ENCODE measurements at places on chromosomes 3 and 15. TPM values are rescaled to one million over a fixed set of nuclear protein-coding genes. Genes with fewer than 3 reads are reported as not detected.

DNA sequence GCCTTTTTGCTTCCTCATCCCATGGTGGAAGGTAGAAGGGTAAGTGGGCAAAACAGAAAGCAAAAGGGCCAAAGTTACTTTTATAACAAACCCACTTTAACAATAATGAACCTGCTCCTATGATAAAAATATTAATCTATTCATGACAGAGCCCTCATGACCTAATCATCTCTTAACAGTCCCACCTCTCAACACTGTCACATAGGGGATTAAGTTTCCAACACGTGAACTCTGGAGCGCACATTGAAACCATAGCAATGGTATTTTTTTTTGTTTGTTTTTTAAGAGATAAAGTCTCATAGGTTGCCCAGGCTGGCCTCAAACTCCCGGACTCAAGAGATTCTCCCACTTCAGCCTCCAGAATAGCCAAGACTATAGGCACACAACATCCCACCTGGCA is 30.7 kb downstream of the KATNBL1 start:
- H3K36me3 ChIP-seq: no peaks in the 10 kb centered on the region
- H3K4me3 ChIP-seq: no peak overlapping the region
- H3K27ac ChIP-seq: no peak overlapping the region
- H3K27me3 ChIP-seq: no peaks in the 10 kb centered on the region

DNA sequence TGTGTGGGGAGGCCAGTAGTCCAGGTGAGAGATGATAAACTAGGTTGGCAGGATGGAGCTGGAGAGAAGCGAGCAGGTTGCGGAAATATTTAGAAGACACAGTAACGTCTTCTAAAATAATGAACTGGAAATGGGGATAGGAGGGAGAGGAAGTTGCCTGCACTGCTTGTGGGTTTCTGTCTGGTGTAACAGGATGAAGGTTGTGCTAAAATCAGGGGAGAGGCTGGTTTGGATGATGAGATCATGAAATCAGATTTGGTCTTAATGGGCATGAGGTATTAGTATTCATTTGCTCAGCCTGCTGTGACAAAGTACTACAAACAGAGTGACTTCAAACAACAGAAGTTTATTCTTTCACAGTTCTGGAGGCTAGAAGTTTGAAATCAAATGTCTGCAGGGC is 32.1 kb upstream of the TNFAIP8L3 start:
- no peaks in the 10 kb centered on the region for H3K4me1 ChIP-seq
- no peaks in the 10 kb centered on the region for H3K27me3 ChIP-seq
- no peak overlapping the region for H3K4me3 ChIP-seq
- H3K27ac ChIP-seq: no peak overlapping the region
- H3K36me3 ChIP-seq: no peaks in the 10 kb centered on the region
- no peak for DNase-seq

Gene SSUH2
- 1.1 TPM for total RNA-seq

GRCh38 chr15:55267401-55268175 is 22.0 kb downstream of the RAB27A start:
- H3K4me1 ChIP-seq: no peaks in the 10 kb centered on the region
- no peak overlapping the region for H3K27ac ChIP-seq
- H3K36me3 ChIP-seq: no peaks in the 10 kb centered on the region
- peak; percentile 25 for DNase-seq
- no peaks in the 10 kb centered on the region for H3K27me3 ChIP-seq

DNA sequence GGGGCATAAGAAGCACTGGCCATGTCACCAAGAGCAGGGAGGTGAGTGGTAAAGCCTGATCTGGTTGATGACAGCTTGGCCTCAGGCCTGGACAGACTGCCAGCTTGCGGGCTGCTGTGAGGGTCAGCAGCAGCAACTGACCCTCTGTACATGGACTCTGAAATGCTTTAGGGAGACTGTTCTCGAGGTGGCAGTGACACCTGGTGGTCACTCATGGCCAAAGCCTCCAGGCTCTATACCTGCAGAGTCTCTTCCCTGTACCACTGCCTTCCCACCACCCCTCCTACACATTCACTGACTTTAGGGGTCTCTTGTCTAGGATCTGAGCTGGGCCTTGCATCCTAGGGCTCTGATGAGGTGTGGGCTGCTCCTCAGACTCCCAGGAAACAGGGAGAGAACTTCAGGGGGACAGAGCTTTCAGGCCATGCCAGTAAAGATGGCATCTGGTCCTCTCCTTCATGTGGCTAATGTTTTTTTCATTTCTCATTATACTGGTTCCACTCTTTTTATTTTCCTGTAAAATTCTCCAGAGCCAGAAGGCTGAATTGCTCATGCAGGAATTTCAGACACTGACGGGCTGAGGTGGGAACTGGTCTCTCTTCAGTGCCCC is 17.2 kb upstream of the TIMP4 start:
- no peak overlapping the region for H3K27ac ChIP-seq
- DNase-seq: peak; percentile 65
- H3K36me3 ChIP-seq: peaks cover 15% of the 10 kb centered on the region
- H3K27me3 ChIP-seq: no peaks in the 10 kb centered on the region
- no peak overlapping the region for H3K4me3 ChIP-seq

- H3K36me3 ChIP-seq: no peaks in the 10 kb centered on the region
- H3K4me1 ChIP-seq: peaks cover 7% of the 10 kb centered on the region
- H3K27me3 ChIP-seq: no peaks in the 10 kb centered on the region
Measured at GRCh38 chr15:100201376-100202280, 140.1 kb downstream of the ADAMTS17 start.

GRCh38 chr3:149736175-149736952 is 15.9 kb downstream of the COMMD2 start:
- DNase-seq: no peak
- no peaks in the 10 kb centered on the region for H3K4me1 ChIP-seq
- H3K27ac ChIP-seq: no peak overlapping the region
- H3K36me3 ChIP-seq: peaks cover 25% of the 10 kb centered on the region

GRCh38 chr3:57158813-57159738 is 6.1 kb downstream of the IL17RD start:
- H3K27me3 ChIP-seq: peaks cover 14% of the 10 kb centered on the region
- peak overlapping the region; percentile 82 for H3K27ac ChIP-seq
- no peak for DNase-seq
- H3K36me3 ChIP-seq: no peaks in the 10 kb centered on the region
- H3K4me1 ChIP-seq: peaks cover 75% of the 10 kb centered on the region

DNA sequence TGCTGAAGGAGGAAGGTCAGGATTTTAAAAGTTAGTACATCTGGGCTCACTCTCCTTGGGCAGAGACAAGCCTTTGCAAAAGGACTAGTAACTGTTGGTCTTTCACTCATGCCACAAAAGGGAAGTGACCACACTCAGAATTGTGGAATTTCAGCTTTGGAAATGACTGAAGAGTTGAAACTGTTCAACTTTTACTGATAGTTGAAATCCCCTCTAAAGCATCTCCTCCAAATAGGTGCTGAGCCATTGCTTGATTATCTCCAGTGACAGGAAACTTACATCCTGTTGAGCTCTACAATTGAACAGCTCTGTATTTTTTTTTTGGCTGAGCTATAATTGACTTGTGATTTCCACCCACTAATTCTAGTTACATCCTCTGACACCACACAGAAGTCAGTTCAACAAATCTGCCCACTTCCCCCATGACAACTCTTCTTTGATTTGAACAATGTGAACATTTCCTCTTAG is 254.8 kb upstream of the TPRG1 start:
- H3K27ac ChIP-seq: no peak overlapping the region
- H3K36me3 ChIP-seq: no peaks in the 10 kb centered on the region
- no peak overlapping the region for H3K4me3 ChIP-seq
- DNase-seq: no peak
- H3K4me1 ChIP-seq: peaks cover 21% of the 10 kb centered on the region

Gene C2CD4A
- not detected for total RNA-seq

DNA sequence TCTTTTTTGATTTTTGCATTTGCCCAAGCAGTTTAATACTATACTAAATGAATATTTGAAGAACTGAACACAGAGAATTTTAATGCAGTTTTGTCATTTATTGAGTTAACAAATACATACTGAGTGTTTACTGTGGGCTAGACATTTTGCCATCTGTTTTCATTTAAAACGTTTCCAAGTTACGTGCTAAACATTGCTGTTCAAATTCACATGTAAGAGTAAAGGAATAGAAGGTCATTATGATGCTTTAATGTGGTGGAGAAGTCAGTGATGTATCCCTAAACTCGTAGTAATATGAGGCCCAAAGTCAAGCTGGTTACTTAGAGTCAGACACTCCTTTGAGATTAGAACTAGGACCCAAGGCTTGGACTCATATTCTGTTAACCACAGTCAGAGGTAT is 49.4 kb downstream of the CRYBG3 start:
- H3K4me3 ChIP-seq: no peak overlapping the region
- DNase-seq: no peak
- no peaks in the 10 kb centered on the region for H3K27me3 ChIP-seq
- no peak overlapping the region for H3K27ac ChIP-seq
- H3K4me1 ChIP-seq: peaks cover 14% of the 10 kb centered on the region
- H3K36me3 ChIP-seq: peaks cover 36% of the 10 kb centered on the region

- no peaks in the 10 kb centered on the region for H3K36me3 ChIP-seq
- no peak for DNase-seq
- H3K4me3 ChIP-seq: no peak overlapping the region
- peaks cover 23% of the 10 kb centered on the region for H3K27me3 ChIP-seq
Measured at GRCh38 chr3:127473244-127474024, 117.1 kb downstream of the TPRA1 start.

GRCh38 chr15:40427188-40427587 is 13.6 kb upstream of the BAHD1 start:
- no peak for DNase-seq
- no peaks in the 10 kb centered on the region for H3K27me3 ChIP-seq
- H3K4me1 ChIP-seq: no peaks in the 10 kb centered on the region
- H3K27ac ChIP-seq: no peak overlapping the region

DNA sequence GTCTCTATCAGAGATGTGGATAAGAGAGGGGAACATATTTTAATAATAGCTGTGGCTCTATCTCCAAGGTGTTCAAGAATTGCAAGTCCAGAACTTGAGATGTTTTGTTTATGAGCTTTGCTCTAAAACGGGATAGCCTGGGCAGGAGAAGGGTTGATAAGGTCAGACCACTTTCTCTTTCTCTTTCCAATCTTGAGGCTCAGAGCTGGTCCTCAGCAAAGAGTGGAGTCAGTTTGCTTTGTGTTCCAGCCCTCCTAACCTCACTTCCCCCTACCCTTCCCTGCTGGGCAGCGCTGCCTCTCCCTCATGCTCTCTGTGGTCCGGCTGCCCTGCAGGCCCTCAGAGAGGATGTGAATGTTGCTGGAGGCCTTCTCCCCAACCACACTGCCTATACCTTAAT is 13.8 kb downstream of the KLHL6 start:
- H3K27ac ChIP-seq: no peak overlapping the region
- DNase-seq: no peak
- H3K36me3 ChIP-seq: no peaks in the 10 kb centered on the region
- H3K27me3 ChIP-seq: peaks cover 7% of the 10 kb centered on the region
- H3K4me1 ChIP-seq: peaks cover 4% of the 10 kb centered on the region

Gene GHSR
- total RNA-seq: not detected

GRCh38 chr15:64237677-64238076 is 74.9 kb upstream of the PPIB start:
- no peak for DNase-seq
- H3K27ac ChIP-seq: no peak overlapping the region
- no peaks in the 10 kb centered on the region for H3K4me1 ChIP-seq

Gene OR5K3
- not detected for total RNA-seq

- no peaks in the 10 kb centered on the region for H3K4me1 ChIP-seq
- no peak overlapping the region for H3K27ac ChIP-seq
- H3K4me3 ChIP-seq: no peak overlapping the region
- DNase-seq: no peak
- no peaks in the 10 kb centered on the region for H3K36me3 ChIP-seq
Measured at GRCh38 chr3:46183330-46183729, 24.8 kb downstream of the CCR1 start.

GRCh38 chr3:48345946-48346572 is 12.6 kb upstream of the SPINK8 start:
- no peak for DNase-seq
- H3K27ac ChIP-seq: no peak overlapping the region
- H3K4me3 ChIP-seq: no peak overlapping the region
- no peaks in the 10 kb centered on the region for H3K36me3 ChIP-seq

Gene C3orf52
- 2.4 TPM for total RNA-seq

Gene HYKK
- 6.9 TPM for total RNA-seq

- no peaks in the 10 kb centered on the region for H3K27me3 ChIP-seq
- no peak for DNase-seq
- H3K4me3 ChIP-seq: no peak overlapping the region
- H3K36me3 ChIP-seq: no peaks in the 10 kb centered on the region
- no peaks in the 10 kb centered on the region for H3K4me1 ChIP-seq
Measured at GRCh38 chr3:30017901-30018300, 588.5 kb upstream of the TGFBR2 start.

Data from left ventricle myocardium inferior (tissue), 1 donor.